ENCODE measurements at places on chromosomes 2 and 18.

DNA sequence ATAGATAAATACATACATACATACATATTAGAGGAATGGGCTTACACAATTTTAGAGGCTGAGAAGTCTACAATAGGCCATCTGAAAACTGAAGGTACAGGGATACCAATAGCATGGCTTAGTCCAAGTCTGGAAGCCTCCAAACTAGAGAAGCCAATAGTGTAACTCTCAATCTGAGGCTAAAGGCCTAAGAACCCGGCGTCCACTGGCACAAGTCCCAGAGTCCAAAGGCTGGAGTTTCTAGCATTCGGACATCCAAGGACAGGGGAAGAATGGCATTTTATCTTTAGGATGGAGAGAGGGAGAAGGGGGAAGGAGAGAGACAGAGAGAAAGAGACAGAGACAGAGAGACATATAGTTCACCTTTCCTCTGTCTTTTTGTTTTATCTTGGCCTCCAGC lies 63.7 kb upstream of the SYT4 start:
- DNase-seq = no peak

DNA sequence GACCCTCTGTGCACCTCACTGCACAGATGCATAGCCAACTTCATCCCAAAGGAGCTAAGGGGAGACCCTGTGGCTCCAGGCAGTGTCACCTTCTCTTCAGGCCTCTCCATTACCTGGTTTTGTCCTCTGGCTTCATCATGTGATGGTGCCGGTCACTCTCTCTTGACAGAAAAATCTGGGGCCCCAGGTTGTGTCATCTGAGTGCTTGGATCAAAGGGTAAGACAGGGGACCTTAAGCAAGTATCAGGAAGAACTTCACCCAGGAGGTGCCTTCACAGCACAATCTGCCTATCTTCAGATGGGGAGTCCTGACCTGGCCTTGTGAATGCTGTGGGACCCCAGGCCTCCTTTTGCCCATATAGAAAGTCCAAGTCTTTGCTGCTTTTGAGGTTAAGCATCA lies 104.4 kb downstream of the POLR1A start:
- DNase-seq = no peak

DNA sequence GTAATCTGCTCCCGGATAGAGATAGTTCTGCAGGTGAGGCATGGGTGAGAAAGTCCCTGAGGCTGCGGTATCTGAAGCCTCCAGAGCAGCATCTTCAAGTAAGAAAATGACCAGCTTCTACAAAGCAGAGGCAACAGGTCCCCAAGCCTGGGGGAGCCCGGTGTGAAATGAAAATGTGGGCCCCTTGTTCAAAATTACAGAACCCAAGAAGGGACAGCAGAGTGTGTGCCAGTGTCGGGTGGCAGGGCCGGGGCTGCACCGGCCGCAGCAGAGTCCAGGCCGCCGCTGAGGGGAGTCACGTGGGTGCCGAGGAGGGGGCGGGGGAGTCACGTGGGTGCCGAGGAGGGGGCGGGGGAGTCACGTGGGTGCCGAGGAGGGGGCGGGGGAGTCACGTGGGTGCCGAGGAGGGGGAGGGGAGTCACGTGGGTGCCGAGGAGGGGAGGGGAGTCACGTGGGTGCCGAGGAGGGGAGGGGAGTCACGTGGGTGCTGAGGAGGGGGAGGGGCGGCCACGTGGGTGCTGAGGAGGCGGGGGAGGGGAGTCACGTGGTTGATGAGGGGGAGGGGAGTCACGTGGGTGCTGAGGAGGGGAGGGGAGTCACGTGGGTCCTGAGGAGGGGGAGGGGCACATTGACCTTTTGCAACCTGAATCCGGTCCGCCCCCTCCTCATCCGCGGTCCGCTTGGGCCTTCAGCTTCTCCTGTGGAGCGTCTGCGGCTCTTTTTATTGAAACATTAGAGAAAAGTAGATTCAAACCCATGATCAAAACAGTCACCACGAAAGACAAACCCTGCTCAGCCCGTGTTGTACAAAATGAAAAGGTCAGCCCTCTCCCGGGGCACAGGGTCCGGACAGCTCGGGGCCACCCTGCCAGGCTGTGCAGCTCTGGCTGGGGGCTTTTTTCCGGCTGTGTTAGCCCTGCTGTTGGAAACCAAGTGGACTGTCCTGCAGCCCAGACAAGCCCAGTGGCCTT lies 10.4 kb downstream of the COLEC11 start:
- DNase-seq = no peak

DNA sequence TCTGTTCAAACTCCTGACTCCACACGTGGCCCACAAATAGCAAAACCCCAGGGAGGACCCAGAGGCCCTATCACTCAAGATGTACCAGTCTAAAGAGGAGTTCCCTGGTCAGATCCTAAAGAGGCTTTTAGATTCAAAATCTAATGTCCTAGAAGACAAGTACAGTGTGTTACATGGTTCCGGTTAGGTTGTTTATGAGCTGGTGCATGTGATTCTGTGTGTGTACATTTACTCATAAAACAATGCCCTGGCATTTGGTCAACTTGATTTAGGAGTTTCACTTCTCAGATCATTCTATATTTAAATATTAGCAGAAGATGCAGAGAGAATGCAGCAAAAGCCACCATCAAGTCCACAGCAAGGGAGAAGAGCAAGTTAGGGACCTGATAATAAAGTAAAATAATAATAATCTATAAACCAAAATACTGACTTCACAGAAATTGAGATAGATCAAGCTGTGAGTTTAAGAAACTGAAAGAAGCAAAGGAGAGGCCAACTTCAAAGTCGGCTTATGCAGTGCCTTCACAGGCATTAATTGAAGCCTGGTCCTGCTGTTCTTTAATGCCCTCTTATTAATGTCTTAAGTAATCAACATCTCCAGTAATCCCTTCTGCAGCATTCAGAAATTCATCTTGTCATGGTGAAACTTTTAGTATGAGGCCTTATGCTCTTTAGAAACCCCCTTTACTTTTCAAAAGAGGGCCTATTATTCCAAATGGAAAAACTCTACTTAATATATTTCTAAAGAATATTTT lies 4.2 kb upstream of the AP1S3 start:
- DNase-seq = no peak

DNA sequence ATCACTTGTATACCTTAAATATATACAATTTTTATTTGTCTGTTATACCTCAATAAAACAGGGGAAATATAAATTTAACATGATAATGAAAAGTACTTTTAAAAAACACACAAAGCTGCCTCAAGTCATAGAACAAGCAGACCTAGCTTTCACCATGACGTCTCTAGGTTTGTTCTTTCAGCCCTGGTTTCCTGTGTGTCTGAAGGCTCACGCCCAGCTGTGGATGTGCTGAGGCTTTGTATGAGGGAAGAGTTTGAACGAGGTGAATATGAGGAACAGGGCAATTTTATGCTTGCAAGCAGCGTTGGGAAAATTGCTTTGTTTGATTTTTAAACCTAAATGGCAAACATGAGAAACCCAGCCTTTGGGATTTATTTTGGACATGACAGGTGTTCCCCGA lies 15.3 kb downstream of the SH3RF3 start:
- no peak for DNase-seq

GRCh38 chr2:190512539-190513095 lies 21.9 kb downstream of the NEMP2 start:
- DNase-seq = no peak

DNA sequence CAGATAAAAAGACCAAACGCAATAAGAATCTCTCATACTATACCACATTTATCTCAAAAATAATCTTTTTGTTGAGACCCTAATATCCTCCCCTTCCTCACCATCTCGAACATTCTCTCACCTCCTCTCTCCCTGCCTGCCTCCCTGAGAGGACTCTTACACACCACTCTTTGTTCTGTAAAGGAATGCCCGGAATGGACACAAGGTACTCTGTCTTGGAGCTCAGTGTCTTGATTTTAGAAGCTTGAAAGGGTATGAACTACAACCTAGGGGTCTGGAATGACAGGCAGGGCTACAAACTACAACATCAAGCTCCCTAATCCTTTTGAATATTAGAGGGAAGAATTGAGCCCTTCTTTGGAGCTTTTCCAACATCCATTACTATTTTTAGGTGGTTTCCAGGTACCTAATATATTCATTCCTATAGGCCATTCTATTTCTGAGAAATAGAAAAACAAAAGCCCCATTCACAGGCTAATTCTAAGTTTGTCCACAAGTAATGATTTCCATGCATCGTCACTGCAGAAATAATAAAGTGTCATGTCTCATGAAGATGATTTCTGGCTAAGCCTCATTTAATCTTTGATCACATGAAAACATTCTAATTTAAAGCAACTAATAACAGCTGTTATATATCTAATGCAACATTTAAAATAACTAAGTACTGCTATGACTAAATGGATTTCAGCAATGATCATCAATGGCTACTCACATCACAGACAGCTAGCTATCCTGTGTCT lies 60.6 kb downstream of the LRP2 start:
- no peak for DNase-seq

- DNase-seq = peak; percentile 83
Measured at GRCh38 chr2:95274291-95275150, at the start of gene PROM2. TSS of gene PROM2 (plus strand) at chr2:95274449. CDS start at chr2:95274586, 137 bp downstream.

DNA sequence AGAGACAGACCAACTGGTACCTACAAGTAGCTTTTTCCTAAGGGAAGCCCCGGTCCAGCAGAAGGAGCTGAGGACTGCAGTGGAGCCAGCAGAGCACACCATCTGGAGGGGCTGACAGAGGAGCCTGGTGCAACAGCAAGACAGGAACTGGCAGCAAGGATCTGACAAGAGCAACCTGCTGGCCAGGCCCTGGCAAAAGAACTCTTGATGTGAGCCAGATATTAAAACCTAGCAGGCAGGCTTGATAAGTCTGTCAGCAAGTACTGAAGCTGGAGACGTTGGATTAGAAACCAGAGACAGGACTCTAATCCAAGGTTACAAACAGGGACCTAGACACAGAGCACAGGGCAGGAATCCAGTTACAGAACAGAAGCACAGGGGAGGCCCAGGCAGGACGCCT lies 260.7 kb upstream of the MGAT5 start:
- DNase-seq = no peak

GRCh38 chr2:122112216-122113005 lies 357.0 kb downstream of the TSN start:
- no peak for DNase-seq

DNA sequence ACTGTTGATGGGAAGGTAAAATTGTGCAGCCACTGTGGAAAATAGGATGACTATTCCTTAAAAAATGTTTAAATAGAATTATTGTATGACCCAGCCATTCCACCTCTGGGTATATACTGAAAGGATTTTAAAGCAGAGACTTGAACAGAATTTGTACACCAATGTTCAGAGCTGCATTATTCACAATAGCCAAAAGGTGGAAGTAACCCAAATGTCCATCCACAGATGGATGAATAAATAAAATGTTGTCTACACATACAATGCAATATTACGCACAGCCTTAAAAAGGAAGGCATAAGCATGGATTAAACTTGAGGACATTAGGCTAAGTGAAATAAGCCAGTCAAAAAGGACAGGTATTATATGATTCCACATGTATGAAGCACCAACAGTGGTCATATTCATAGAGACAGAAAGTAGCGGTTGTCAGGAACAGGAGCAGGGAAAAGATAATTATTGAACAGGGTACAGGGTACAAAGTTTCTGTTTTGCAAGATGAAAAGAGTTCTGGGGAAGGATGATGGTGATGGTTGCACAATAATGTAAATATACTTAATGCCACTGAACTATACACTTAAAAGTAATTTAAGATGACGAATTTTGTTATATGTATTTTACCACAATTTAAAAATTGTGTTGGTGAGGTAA lies 39.4 kb downstream of the EVA1A start:
- no peak for DNase-seq

DNA sequence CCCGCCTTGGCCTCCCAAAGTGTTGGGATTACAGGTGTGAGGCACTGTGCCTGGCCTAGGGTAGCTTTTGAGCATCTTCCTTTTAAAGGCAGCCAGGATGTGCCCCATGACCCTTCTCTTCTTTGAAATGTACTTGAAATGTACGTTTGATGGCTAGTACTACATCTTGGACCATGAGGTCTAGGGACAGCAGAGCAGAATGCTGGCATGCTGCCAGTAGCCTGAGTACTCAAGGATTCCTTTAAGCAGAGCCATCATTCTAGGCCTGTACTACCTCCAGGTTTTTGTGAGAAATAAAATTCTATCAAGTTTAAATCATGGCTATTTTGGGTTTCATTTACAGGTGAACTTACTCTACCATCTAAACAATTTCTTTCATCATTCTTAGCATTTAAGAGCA lies 2.9 kb upstream of the EML6 start:
- DNase-seq = no peak

DNA sequence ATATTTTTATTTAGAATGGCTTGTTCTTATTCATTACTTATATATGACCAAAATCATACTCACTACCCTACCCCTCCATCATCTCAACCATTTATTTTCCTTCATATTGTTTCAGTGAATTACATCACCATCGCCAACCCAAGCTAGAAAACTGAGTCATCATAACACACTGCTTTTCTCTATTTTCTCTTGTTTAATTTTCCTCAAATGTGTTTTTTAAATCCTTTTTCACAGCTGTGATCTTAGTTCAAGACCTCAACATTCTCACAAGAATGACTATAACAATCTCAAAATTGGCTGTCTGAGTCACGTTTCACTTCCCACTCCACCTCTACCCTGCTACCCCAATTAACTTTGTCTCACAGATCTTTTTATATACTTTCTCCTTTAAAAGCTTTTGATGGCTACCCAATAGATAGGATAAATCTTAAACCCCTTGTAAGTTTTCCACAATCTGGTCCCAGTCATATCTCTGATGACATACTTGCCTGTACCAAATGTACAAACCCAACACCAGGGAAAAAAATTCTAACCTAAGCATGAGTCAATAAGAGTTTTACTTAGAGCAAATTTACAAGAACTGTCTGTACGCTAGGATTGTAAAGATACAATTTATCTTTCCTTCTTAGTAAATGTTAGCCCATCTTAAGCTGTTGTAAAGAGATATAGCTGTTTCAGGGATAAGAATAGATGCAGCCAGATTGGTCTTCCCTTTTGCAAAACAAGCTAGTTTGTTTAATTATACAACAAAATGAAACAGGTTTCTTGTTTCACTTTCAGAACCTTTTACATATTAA lies 635.1 kb upstream of the SLC39A10 start:
- no peak for DNase-seq

DNA sequence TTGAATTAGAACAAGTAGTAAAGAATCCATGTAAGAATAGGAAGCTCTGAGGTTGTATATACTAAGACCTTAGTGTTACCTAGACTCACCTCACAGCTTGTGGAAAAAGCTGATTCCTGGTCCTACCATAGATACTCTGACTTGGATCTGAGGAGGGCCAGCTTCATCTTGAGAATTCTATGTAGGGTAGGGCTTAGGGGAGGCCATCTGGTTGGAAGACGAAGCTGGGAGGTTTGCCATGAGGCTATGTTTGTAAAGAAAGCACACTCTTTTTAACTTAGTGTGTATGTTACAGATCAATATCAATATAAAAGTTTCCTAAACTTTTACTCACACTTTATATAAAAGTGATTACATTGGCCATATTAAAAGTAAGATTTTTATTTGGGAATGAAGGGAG lies 77.1 kb upstream of the GALNT5 start:
- DNase-seq = no peak
